ENCODE measurements at places on chromosomes 16 and 17. TPM values are rescaled to one million over a fixed set of nuclear protein-coding genes. Genes with fewer than 3 reads are reported as not detected.

DNA sequence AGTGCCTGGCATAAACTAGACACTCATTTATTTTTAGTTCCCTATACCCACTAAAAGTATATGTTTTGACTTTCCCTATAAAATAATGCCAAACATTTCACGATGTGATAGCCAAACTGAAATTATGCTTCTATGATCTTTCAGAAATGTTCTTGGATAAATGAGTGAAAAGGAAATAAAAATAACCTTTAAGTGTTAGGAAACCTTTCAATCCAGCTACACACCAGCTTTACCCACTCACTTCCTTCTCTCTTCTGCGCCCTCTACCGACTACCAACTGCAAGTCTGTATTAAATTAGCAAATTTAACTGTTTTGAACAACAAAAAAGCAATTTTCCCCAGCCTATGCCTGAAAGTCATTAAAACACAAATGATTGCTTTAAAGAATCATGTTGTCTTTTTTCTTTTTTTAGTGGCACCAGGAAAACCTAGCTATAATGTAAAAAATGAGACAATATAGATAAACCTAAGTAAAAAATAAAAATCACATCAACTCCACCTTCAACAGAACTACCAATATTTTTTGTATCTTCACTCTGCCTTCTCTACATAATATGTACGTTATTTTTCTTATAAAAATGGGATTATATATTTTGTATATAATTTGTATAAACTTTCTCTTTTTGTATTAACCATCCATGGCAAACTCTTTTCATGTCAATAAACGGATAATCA, 13.2 kb upstream of the TMEM100 start:
- no peak overlapping the region for H3K27ac ChIP-seq
- peaks cover 21% of the 10 kb centered on the region for H3K4me1 ChIP-seq
- H3K27me3 ChIP-seq = no peaks in the 10 kb centered on the region

GRCh38 chr16:80594756-80595155, 54.0 kb downstream of the DYNLRB2 start:
- H3K4me1 ChIP-seq = no peaks in the 10 kb centered on the region
- no peak for DNase-seq
- no peaks in the 10 kb centered on the region for H3K27me3 ChIP-seq
- H3K4me3 ChIP-seq = no peak overlapping the region
- no peaks in the 10 kb centered on the region for H3K36me3 ChIP-seq
- no peak overlapping the region for H3K27ac ChIP-seq

DNA sequence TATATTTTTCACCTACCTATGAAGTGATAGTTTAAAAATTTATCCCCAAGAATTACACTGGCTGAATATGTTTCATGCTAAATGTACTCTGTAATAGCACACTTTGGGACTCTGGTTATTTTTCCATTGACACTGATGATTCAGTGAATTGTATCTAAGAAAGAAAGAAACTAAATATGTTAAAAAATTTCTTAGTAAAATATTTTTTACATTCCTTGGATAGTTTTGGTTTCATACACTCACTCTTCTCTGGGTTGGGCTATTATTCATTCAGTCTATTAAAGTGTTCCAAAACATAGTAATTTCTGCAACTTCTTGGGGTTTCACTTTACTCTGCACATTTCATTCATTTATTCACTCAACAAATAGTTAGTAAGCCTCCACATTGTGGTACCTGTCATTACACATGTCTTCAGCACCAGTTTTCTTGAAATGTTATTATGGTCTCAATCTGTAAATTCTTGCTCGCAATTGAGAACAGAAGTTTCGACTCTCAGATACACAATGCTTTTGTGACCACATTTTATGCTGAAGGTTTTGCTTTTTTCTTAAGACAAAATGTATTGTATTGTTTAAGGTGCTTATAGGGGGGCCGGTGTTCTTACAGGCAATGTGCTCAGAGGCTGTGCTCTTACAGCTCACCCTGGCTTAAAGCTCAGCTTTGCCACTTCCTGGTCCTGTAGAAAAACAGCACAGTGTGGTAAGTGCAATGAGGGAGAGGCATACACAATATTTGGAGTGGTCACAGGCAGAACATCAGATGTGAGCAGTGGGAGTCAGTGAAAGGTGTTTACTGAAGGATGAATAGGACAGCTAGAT, 17.4 kb downstream of the CNTNAP4 start:
- H3K4me3 ChIP-seq = no peak overlapping the region
- no peak for DNase-seq
- no peaks in the 10 kb centered on the region for H3K27me3 ChIP-seq
- H3K4me1 ChIP-seq = no peaks in the 10 kb centered on the region

GRCh38 chr16:85151603-85152413, 39.5 kb upstream of the CIBAR2 start:
- no peaks in the 10 kb centered on the region for H3K27me3 ChIP-seq
- DNase-seq = no peak
- H3K27ac ChIP-seq = no peak overlapping the region
- H3K4me1 ChIP-seq = peaks cover 21% of the 10 kb centered on the region

GRCh38 chr17:55430541-55431288, 9.1 kb upstream of the MMD start:
- H3K4me1 ChIP-seq = peaks cover 17% of the 10 kb centered on the region
- H3K4me3 ChIP-seq = no peak overlapping the region
- no peak for DNase-seq
- H3K27ac ChIP-seq = no peak overlapping the region
- no peaks in the 10 kb centered on the region for H3K36me3 ChIP-seq
- no peaks in the 10 kb centered on the region for H3K27me3 ChIP-seq

DNA sequence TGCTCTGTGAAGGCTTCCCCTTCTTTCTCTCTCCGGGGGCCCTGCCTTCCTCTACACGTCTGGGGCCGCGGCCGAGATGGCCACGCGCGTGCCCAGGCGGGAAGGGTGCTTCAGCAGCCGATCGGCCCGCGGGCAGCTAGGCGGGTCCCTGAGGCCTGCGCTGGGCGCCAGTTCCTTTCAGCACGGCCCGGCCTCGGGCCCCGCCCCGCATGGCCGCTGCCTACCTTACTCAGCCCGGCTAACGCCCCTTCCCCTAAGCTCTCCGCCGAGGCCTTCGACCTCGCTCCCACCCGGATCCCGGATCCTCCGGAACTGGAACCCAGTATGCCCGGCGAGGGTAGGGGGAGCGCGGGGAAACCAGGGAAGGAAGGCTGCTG, 335 bp downstream of the TMEM11 start:
- peaks cover 22% of the 10 kb centered on the region for H3K36me3 ChIP-seq
- H3K27ac ChIP-seq = peak overlapping the region; percentile 97

DNA sequence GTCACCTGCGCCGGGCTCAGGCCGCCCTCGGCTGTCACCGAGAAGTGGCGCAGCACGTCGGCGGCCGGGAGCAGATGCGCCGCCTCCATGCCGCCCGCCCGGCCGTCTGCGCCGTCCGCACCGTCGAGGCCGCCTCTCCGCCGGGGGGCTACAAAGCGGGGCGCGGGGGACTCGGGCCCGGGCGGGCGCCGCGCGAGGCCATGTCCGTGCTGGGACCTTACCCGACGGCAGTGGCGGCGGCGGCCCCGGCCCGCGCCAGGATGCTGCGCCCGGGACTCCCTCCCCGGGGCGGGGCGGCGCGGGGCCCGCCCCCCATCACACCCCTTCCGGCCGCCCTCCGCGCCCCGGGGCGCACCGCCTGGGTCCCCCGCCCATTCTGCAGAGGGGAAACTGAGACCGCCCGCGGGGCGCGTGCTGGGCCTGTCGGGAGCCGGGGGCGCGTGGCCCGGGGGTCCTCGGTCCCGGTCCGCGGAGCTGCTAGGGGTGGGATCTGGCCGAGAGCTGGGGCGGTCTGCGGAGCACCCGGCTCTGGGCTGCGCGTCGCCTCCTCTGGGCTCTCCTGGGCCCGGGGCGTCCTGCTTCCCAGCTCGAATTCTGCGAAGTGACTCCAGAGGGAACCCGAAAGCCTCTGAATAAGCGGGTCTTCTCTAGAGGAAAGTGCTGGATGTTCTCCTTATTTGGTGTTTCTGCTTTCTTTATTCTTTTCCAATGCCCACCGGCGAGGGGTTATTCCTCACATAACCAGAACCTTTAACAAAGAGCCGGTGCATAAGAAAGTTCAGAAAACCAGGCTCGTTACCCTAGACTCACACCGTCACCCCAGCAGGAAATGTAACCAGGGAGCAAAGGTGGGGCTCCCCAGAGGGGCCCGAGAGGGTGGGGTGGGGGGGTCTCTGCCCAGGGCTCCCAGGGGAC, at the start of gene ATP2A3:
ATP2A3 (minus strand) TSS at position 235 of the 915 bp plus-strand sequence; CDS start at position 89, 146 bp downstream.
- no peaks in the 10 kb centered on the region for H3K36me3 ChIP-seq
- H3K4me3 ChIP-seq = peak within 1 kb of the TSS; percentile 69
- H3K27me3 ChIP-seq = peaks cover 16% of the 10 kb centered on the region
- DNase-seq = peak; percentile 61
- peaks cover 53% of the 10 kb centered on the region for H3K4me1 ChIP-seq

DNA sequence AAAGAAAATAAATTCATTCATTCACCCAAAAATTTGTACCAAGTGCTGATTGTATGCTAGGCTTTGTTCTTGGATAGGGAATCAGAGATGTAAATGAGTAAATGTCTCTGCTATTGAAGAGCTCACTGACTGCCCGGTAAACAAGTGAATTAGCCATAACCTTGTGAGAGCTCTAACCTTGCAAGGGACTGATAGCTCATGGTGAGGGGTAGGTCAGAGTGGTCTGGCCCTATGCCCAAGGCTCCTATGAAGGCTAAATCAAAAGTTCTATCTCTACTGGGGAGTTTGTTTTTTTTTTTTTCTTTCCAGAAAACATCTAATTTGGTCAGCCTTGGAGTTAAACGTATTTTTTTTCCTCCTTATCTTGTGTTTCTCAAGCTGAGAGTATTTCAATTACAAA, 172.8 kb upstream of the CDH11 start:
- H3K36me3 ChIP-seq = no peaks in the 10 kb centered on the region
- no peak overlapping the region for H3K27ac ChIP-seq
- H3K4me3 ChIP-seq = no peak overlapping the region
- DNase-seq = no peak

DNA sequence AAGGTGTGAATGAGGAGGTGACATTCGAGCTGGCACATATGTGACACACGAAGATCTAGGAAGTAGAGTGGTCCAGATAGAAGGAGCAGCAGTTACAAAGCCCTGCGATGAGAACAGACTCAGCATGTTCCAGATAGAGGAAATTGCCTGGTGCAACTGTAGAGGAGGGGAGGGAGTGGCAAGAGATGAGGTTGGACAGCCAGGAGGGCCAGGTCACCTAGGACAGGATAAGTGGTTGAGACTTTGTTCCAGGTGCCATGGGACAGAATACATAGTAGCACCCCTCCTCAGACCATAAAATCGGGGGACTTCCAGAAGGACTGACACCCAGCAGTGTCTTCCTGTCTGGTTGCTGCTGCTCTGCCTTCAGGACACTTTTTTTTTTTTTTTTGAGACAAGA, 11.0 kb upstream of the CENPT start:
- H3K4me3 ChIP-seq = no peak overlapping the region
- peaks cover 18% of the 10 kb centered on the region for H3K36me3 ChIP-seq
- peaks cover 61% of the 10 kb centered on the region for H3K4me1 ChIP-seq
- peak overlapping the region; percentile 92 for H3K27ac ChIP-seq
- DNase-seq = no peak
- no peaks in the 10 kb centered on the region for H3K27me3 ChIP-seq

DNA sequence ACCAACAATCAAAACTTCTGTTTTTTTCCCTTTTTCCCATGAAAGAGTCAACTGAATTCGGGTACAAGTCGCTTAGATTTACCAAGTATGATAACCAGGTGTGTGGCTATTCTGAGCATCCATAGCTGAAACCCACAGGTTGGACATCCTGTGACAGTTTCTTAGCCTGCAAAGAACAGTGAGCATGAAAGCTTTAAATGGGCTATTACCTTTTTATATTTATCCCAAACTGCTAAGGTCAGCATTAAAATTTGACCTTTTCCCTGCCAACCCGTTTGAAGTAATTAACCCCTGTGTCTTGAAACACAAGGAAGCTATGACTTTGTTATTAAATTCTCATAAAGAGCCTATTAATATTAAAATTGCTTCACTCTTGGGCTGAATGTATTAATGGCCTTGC, 1065.0 kb upstream of the RBFOX1 start:
- DNase-seq = no peak
- H3K27ac ChIP-seq = no peak overlapping the region
- no peak overlapping the region for H3K4me3 ChIP-seq
- H3K36me3 ChIP-seq = no peaks in the 10 kb centered on the region
- H3K27me3 ChIP-seq = no peaks in the 10 kb centered on the region

- peaks cover 14% of the 10 kb centered on the region for H3K36me3 ChIP-seq
- H3K27me3 ChIP-seq = no peaks in the 10 kb centered on the region
- peak overlapping the region; percentile 99 for H3K27ac ChIP-seq
- DNase-seq = no peak
- H3K4me1 ChIP-seq = peaks cover 77% of the 10 kb centered on the region
Measured at GRCh38 chr16:11793840-11794239, 3.2 kb downstream of the ZC3H7A start.

DNA sequence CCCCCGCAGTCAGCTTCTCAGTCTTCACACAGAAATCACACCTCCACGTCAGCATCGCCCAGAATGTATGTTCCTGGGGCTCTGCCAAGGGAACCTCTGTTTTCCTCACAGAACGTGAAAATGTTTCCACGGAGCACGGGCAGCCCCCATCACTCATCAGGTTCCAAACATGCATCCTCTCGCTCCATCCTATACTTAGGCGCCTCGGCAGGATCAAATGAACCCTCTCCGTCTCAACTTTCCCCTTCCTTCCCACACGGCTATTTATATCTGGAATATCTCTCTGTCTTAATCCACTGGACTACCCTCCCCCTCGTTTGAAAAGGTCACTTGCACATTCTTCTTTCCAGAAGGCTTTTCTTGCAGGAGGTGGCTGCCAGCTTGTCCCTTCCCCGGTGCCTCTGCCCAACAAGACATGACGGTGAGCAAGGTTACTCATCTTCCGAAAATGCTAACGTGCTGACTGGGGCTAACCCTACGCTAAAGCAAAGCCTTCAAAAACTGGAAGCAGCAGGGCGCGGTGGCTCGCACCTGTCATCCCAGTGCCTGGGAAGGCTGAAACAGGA, 21.6 kb downstream of the NXN start:
- no peaks in the 10 kb centered on the region for H3K27me3 ChIP-seq
- no peaks in the 10 kb centered on the region for H3K36me3 ChIP-seq
- H3K4me3 ChIP-seq = no peak overlapping the region
- DNase-seq = no peak
- no peak overlapping the region for H3K27ac ChIP-seq

- no peaks in the 10 kb centered on the region for H3K27me3 ChIP-seq
- H3K4me1 ChIP-seq = no peaks in the 10 kb centered on the region
- no peaks in the 10 kb centered on the region for H3K36me3 ChIP-seq
- H3K27ac ChIP-seq = no peak overlapping the region
- H3K4me3 ChIP-seq = no peak overlapping the region
Measured at GRCh38 chr17:66420961-66421371, 118.6 kb downstream of the PRKCA start.

- peak overlapping the region; percentile 43 for H3K27ac ChIP-seq
- no peak overlapping the region for H3K4me3 ChIP-seq
- H3K36me3 ChIP-seq = peaks cover 20% of the 10 kb centered on the region
- no peaks in the 10 kb centered on the region for H3K27me3 ChIP-seq
- no peak for DNase-seq
Measured at GRCh38 chr17:77160091-77160874, 19.5 kb downstream of the SEC14L1 start.

- no peaks in the 10 kb centered on the region for H3K36me3 ChIP-seq
- H3K4me1 ChIP-seq = peaks cover 29% of the 10 kb centered on the region
- peaks cover 28% of the 10 kb centered on the region for H3K27me3 ChIP-seq
- peak within 1 kb of the TSS; percentile 71 for H3K27ac ChIP-seq
- DNase-seq = peak; percentile 81
- H3K4me3 ChIP-seq = peak within 1 kb of the TSS; percentile 58
Measured at GRCh38 chr17:7043497-7044198, at the start of gene SLC16A11. Gene SLC16A11, minus strand, starts transcription at chr17:7044092. Its CDS starts 579 bp downstream, at chr17:7043513.

Gene MT1M
- total RNA-seq = 29.8 TPM

Gene WNT3
- total RNA-seq = 2.2 TPM

Gene PIK3R5
- 44.0 TPM for total RNA-seq

Gene YBX2
- 0.41 TPM for total RNA-seq
